GM12864 (cell line): ENCODE measurements at places on chromosomes 5 and 9.

DNA sequence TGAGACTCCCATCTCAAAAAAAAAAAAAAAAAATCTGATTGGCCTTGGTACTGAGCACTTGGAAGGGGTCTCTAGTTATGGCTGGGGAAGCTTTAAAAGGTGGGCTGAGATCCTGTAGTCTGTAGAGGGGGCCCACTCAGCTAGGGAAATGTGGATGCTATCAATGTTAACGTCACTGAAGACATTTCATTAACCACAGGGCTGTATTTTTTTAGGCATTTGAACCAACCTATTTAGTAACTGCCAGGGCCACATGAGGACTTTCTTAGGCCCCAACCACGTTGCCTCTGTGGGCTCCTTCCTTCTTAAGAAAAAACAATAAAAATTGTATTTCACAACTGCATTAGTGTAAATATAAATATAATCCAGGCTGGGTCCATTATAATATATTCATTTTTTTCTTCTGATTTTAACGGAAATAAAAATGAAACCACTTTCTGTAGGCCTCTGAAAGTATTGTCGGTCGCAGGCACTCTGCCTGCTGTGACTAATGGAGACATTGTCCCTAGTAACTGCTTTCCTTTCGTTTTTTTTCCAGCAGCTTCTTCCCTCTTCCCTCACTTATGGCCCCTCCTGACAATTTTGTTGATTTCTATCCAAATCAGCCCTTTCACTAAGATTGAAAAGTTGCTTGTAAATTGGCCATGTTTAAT, 71.6 kb downstream of the GCNT1 start:
- DNase-seq: no peak

GRCh38 chr5:2642684-2643345, 108.7 kb downstream of the IRX2 start:
- no peak for DNase-seq

- DNase-seq: no peak
These were observed 41.4 kb upstream of the IL7R start for GRCh38 chr5:35815089-35815936.

DNA sequence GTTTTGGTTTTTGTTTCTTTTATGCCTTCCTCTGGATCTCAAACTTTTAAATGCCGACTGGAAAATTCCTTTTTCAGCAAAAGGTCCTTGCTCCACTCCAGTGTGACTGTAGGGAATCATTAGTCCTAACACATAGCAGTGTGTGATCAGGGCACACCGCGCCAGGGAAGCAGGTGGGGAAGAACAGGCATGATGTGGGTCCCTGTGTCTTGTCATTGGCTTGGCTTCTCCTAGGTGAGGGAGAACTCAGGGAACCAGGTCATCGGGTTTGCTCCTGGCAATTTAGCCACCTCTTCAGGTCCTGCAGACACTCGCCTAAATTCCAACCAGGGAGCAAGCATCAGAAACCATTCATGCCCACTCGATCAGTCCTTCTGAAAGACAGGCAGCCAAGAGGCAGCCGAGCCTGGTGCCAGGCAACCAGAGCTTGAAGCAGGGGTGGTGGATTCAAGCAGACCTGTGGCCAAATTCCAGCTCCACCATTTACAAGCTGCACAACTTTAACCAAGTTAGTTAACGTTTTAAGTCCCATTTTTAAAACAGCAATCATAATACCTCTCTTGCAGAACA, 514.2 kb downstream of the BNC2 start:
- DNase-seq: no peak

DNA sequence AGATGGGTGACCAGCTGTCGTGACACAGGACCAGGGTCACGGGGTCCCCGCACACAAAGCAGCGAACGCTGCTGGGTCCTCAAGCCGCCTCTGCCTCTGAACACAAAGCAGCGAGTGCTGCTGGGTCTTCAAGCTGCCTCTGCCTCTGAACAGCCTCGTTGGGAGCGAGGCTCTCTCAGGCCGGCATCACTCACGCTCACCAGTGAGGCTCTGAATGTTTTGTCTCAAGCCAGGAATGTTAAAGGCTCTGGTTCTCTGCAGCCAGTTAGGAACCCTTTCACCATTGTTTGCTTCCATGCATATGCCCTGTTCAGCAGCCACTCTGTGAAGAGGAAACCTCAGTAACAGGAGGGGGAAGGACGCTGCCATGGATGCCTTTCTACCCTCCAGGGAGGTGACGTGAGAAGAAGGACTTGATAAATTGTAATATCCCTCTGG, 82.7 kb upstream of the TAF11L2 start:
- no peak for DNase-seq

GRCh38 chr5:175681045-175681967, 23.4 kb downstream of the HRH2 start:
- DNase-seq: no peak

DNA sequence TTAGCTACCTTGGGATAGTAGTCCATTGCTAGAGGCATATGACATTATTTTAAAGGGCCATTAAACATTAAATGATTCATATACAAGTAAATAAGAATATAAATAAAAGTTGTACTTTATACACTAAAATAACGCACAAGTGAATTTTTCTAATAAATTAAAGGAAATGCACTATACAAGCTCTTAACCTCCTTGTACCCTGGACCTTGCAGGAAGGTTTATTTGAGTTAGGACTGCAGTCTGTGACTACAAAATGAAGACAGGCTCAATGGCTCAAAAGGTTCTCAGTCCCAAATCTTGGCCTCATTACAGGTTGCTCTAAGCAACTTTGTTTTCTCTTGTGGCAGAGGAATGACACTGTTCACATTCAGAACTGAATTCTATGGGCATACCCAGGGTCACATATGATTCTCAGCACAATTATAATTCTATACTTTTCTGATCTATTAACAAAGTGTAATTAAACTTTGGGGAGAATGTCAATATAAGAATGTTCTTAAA, 34.4 kb downstream of the FEM1C start:
- no peak for DNase-seq

GRCh38 chr9:136485049-136486045, 2.5 kb upstream of the SEC16A start:
- DNase-seq: no peak

DNA sequence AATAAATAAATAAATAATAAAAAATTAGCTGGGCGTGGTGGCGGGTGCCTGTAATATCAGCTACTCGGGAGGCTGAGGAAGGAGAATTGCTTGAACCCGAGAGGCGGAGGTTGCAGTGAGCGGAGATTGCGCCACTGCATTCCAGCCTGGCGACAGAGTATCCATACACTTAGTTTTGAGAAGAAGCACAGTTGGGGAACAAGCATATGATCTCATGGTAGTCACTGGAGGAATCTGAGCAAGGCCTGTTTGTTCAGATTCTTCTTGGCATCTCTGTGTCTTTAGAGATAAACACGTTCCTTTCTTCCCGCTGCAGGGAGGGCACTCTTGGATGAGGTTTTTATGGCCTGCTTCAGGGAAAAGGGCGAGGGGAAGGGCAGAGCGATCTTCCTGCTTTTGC, 15.6 kb upstream of the DENND1A start:
- no peak for DNase-seq

GRCh38 chr5:134948911-134949310, 18.8 kb upstream of the CATSPER3 start:
- DNase-seq: no peak
